ENCODE measurements at places on chromosomes 5 and 9. TPM values are rescaled to one million over a fixed set of nuclear protein-coding genes. Genes with fewer than 3 reads are reported as not detected.
A peak's percentile ranks its signal among the peaks of the same experiment; 100 is the strongest.

SLF1 gene
- total RNA-seq: 12.2 TPM

GRCh38 chr5:11684607-11685006, 219.6 kb downstream of the CTNND2 start:
- DNase-seq: no peak

DNA sequence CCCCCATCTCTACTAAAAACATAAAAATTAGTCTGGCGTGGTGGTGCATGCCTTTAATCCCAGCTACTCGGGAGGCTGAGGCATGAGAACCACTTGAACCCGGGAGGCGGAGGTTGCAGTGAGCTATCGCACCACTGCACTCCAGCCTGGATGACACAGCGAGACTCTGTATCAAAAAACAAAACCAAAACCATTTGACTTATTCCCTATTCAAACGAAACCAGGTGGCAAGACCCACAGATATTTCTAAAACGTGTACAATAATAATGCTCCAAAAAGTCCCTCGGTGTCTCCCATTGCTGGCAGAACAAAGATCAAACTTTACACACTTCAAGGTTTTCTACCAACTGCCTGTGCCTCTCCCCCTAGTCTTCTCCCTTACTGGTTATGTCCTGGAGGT, 29.8 kb downstream of the HMGCR start:
- no peak for DNase-seq

GRCh38 chr5:160976181-160976580, 124.2 kb upstream of the ATP10B start:
- no peak for DNase-seq

GRCh38 chr9:128409978-128410377, 10.7 kb upstream of the CERCAM start:
- no peak for DNase-seq

C1QTNF3 gene
- total RNA-seq: 1.4 TPM

DNA sequence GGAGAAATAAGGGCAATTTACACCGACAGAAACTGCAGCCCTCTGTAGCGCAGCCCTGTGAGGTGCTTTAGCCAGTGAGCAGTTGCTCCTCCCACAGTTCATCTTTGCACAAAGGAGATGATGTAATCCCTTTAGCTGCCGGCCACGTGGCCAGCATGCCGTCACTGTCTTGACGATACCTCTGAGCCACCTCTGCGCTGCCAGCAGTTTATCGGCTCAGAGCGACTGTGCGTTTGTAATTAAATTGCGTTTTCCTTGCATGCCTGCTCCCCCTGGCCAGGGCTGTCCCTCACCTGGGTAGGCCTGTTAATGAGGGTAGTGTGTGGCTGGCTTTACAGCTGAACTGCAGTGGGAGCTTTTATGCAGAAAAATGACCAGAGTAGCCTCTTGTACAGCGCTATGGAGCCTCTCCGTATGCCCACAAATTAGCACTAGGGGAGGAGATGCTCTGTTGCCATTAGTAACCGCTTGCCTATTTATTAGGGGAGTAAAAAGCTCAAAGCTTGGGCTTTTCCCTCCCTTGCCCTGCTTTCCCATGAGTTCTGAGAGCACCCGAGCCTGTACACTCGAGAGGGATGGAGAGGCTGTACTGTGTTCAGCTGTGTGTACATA, 107.0 kb downstream of the TRIO start:
- no peak for DNase-seq

DNA sequence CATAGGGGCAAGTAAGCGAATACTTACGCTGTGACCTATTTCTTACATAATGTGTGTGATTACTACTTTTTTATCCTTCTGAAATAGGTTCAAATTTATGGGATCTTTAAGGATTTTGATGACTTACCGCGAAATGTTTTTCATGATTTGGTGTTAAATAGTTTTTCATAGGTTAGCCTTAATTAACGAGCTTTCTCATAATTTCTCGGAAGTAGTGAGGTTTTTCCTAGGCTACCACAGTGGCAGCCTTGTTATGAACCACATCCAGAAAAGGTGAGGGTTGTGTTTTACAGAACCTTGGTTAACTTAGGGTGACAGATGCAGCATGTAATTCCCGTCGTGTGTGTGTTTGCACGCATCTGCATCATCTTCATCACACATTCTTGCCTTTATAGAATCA, 1.3 kb downstream of the SH3GL2 start:
- DNase-seq: no peak

DNA sequence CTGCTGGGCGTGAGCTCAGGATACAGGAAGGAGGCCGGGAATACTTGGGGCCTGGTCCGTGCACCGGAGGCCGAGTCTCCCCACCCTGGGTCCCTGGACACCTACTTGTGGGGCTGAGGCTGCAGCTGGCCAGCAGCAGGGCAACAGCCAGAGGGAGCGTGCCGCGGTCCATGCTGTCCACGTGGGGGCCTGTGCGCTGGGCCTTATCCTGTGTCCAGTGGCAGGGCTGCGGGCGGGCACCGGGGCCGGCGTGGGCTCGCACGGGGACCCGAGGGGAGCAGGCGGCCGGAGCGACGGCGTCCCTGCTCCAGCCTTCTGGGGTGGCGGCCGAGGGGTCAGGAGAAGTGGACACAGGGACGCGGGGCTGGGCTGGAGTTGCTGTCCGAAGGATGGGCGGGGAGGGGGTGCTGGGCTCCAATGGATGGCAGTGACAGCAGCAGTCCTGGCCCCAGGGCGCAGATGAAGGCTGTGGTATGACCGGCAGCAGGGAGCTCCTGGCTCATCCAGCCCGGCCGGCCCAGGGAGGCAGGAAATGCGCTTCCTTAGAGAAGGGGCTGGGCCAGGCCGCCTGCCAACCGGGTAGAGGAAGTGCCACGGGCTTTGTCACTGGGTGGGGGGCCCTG, at the start of gene ENG:
Gene ENG, minus strand, starts transcription at position 475 of the 623 bp plus-strand sequence. Its CDS starts 303 bp downstream, at position 172.
- no peak for DNase-seq

DNA sequence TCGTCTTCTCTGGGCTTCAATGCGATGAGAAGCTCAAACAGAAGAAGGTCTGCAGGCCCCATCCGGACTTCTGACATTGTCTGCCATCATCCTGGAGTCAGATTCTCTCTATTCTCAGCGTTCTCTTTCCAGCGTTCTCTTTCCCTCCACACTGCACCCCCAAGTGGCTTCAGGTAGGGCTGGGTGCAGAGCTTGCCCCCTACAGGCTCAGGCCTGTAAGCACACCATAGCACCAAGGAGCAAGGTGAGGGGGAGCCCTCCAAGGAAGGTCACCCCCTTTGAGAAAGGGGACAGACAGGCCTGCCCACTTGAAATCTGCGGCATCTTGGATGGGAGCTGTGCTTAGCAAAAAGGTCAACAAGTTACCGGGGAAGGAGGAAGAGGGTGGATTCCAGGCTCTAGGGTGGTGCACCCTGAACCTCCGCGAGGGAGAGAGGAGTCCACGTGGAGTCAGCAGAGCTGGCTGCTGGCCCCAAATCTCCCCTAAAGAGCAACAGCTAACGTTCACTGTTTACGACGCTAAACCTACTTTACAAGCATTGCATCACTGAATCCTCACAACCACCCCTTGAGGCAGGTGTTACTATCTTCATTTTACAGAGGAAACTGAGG, 27.5 kb downstream of the GPX3 start:
- DNase-seq: peak; percentile 55

PIP5K1B gene
- 3.1 TPM for total RNA-seq

- DNase-seq: no peak
Measured at GRCh38 chr9:98289614-98290201, 34.3 kb upstream of the TBC1D2 start.

SLC30A5 gene
- 68.0 TPM for total RNA-seq

DNA sequence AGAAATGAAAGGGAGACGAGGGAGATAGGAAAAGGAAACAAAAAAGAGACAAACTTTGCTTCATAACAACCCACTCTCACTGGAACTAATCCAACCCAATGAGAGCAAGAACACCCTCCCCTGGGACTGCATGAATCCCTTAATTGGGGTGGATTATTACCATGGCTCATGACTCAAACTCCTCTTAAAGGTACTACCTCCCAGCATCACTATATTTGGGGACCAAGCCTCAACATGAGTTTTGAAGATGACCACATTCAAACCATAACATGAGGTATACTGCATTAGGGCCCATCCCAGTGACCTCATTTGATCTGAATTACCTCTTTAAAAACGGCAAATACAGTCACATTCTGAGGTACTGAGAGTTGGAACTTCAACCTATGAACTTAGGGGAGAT, 8.0 kb downstream of the MTAP start:
- no peak for DNase-seq

- DNase-seq: no peak
Measured at GRCh38 chr9:18442629-18443491, 31.1 kb upstream of the ADAMTSL1 start.

DNA sequence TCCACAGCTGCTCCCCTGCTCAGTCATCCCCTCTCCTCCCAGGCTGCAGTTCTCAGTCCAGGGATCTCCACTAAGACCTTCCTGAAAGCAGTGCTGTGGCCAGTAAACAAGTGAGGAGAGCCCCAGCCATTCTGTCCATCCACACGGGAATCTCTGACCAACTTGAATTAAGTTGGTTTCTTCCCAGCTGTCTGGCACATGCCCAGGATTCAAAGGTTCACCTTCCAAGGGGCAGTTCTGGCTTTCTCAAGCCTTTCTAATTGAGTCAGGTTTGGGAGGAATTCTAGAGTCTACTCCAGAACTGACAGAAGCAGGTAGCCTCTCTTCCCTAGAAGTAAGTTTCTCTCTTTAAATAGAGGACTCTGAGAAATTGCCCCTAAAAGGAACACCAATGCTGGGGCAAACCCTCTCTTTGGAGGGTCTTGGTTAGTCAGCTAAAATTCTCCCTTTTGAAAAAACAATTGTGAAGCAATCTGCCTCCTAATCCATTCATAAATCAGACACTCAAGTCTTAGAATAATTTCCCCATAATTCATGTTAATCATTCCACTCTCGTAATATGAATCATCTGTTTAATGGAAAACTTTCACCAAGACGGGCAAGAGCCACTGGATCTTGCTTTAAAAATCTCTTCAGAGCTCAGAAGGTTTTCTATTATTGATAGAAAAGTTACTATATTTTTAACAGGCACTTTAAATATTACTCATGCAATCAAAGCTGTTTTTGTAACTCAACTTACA, 133.8 kb downstream of the SPOCK1 start:
- no peak for DNase-seq

INSL6 gene
- total RNA-seq: not detected

DNA sequence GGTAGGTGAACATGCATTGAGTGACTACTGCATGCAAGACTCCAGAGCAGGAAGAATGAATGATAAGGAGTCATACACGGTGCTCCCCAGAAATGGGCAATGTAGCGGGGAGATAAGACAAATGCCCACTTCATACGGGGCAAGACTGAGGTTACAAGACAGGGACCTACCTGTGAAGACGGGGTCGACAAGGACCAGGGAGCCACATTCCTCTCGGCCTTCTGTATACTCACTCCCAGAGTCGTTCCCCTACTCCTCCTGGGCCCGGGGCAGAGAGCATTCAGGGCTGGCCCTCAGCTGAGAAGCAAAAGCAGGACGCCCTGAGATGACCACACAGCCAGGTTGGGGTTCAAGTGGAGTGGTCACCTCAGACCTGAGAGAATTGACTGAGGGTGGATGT, 26.7 kb downstream of the PITX1 start:
- DNase-seq: no peak

GRCh38 chr9:102855641-102856040, 139.5 kb upstream of the CYLC2 start:
- DNase-seq: no peak

DNA sequence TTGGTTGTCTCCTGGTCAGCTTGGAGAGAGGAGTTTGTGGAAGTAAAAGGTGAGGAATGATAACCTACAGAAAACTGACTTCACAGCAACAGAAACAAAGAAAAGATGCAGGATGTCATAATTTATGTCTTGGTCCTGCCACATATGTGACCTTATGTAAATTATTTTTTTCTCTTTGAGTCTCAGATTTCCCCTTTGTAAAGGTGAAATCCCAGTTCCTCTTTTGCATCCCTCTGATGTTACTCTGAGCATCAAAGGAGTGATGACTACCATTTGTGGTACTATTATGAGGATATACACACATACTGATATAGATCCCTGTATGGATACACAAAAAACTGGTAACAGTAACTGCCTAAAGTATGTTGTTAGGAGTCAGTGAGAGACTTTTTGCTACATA, 1.4 kb upstream of the THG1L start:
- DNase-seq: no peak
